ENCODE measurements at places on chromosomes 11 and 22. TPM values are rescaled to one million over a fixed set of nuclear protein-coding genes. Genes with fewer than 3 reads are reported as not detected.

The MS4A7 gene
- 81.8 TPM for total RNA-seq

The ELMOD1 gene
- 3.2 TPM for total RNA-seq

The OR4C13 gene
- total RNA-seq = not detected

The MMP8 gene
- not detected for total RNA-seq

The INTS4 gene
- 23.4 TPM for total RNA-seq

The RIMBP3C gene
- total RNA-seq = 0.28 TPM

The CCDC134 gene
- 1.6 TPM for total RNA-seq

The SMTNL1 gene
- total RNA-seq = not detected

The ZBTB16 gene
- total RNA-seq = 314 TPM

The AIFM3 gene
- 3.4 TPM for total RNA-seq

DNA sequence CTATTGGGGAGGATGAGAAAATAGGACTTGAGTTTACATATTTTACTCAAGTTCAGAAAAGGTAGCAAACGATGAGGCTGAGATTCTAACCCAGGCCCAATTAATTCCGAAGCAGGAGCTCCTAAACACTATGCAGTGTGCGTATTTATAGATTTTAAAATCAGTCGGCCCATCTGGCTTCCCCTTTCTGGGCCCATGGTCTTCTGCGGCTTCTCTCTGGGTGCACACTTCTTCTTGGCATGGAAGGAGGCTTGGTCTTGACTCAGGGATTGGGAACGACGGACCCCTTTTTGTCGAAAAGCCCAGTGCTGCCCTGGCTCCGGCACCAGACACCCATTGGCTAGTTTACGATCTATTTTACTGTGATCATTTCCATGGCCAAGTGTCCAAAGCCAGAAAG is 1433.8 kb downstream of the BRD1 start:
- H3K4me3 ChIP-seq = no peak overlapping the region
- no peaks in the 10 kb centered on the region for H3K4me1 ChIP-seq
- no peaks in the 10 kb centered on the region for H3K36me3 ChIP-seq
- H3K27ac ChIP-seq = no peak overlapping the region

GRCh38 chr22:47188261-47189055 is 426.0 kb downstream of the TBC1D22A start:
- H3K4me1 ChIP-seq = no peaks in the 10 kb centered on the region
- H3K36me3 ChIP-seq = no peaks in the 10 kb centered on the region
- DNase-seq = no peak
- no peaks in the 10 kb centered on the region for H3K27me3 ChIP-seq
- no peak overlapping the region for H3K27ac ChIP-seq
- H3K4me3 ChIP-seq = no peak overlapping the region

GRCh38 chr11:57322256-57323166 is 2.2 kb downstream of the TNKS1BP1 start:
- peaks cover 16% of the 10 kb centered on the region for H3K36me3 ChIP-seq
- peak overlapping the region; percentile 89 for H3K4me3 ChIP-seq
- H3K27ac ChIP-seq = peak overlapping the region; percentile 83
- peak; percentile 89 for DNase-seq

DNA sequence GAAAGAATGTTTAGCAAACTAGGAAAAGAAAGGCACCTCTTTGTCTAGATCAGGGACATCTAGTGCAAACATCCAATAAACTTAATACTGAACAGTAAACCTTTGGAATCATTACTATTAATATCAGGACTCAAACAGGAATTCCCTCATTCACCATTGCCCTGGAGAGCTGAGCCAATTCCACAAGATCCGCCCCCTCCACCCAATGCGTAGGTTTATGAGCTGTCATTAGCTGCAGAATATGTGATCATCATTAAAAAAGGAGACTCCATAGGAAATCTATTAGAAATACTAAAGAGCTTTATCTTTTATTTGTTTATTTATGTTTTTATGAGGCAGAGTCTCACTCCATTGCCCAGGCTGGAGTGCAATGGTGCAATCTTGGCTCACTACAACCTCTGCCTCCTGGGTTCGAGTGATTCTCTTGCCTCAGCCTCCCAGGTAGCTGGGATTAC is 5.5 kb downstream of the IL17REL start:
- H3K4me1 ChIP-seq = no peaks in the 10 kb centered on the region
- no peaks in the 10 kb centered on the region for H3K36me3 ChIP-seq
- DNase-seq = no peak
- H3K27me3 ChIP-seq = no peaks in the 10 kb centered on the region
- H3K4me3 ChIP-seq = no peak overlapping the region

- H3K4me3 ChIP-seq = no peak overlapping the region
- H3K4me1 ChIP-seq = peaks cover 32% of the 10 kb centered on the region
- no peak for DNase-seq
- H3K36me3 ChIP-seq = no peaks in the 10 kb centered on the region
- no peaks in the 10 kb centered on the region for H3K27me3 ChIP-seq
These were observed 4.4 kb downstream of the TOLLIP start for GRCh38 chr11:1305063-1305495.

- no peak overlapping the region for H3K4me3 ChIP-seq
- no peaks in the 10 kb centered on the region for H3K4me1 ChIP-seq
- no peaks in the 10 kb centered on the region for H3K27me3 ChIP-seq
- no peaks in the 10 kb centered on the region for H3K36me3 ChIP-seq
- H3K27ac ChIP-seq = no peak overlapping the region
- no peak for DNase-seq
These were observed 893.9 kb downstream of the OPCML start for GRCh38 chr11:132638423-132638822.

DNA sequence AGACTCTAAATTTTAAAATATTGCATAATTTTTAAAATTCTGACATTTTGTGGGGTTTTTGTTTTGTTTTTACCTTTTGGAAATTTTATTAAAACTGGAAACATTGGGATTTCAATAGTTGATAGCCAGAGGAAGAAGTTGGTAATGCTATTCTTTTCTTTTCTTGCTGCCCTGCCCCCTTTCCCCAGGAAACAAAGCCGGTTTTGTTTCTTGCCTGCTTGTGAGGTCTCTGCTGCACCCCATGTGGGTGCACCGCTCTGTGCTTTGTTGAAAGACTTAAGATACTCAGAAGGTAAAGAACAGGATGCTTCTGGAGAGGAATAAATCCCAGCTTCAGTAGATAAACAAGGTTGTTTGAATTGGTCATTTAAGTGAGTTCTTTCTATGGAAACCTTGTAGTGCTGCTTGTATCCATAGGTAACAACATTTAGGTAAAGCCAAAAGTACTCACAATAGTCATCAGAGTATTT is 87.5 kb downstream of the YAP1 start:
- DNase-seq = no peak
- no peaks in the 10 kb centered on the region for H3K27me3 ChIP-seq
- peaks cover 51% of the 10 kb centered on the region for H3K4me1 ChIP-seq
- no peak overlapping the region for H3K4me3 ChIP-seq
- no peaks in the 10 kb centered on the region for H3K36me3 ChIP-seq

DNA sequence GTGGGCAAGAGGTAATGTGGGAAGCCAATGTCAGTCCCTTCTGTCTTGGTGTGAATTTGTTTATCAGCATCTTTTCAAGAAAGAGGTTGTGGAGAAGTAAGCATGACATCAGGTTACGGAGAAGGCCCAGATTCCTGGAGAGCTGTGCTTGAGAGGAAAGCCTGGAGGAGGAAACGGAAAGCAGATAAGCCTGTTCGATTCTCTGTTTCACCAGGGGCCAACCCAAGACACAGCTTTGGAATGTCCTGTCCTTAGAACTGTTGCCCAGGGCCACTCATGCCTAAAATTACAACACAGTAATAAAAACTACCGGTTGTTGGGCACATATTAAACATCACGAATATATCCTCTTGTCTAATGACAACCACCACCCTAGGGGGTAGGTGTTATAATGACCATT is 148.5 kb downstream of the NAV2 start:
- peak overlapping the region; percentile 39 for H3K27ac ChIP-seq
- peaks cover 4% of the 10 kb centered on the region for H3K36me3 ChIP-seq
- no peak for DNase-seq
- no peaks in the 10 kb centered on the region for H3K27me3 ChIP-seq
- no peak overlapping the region for H3K4me3 ChIP-seq
- H3K4me1 ChIP-seq = peaks cover 23% of the 10 kb centered on the region

DNA sequence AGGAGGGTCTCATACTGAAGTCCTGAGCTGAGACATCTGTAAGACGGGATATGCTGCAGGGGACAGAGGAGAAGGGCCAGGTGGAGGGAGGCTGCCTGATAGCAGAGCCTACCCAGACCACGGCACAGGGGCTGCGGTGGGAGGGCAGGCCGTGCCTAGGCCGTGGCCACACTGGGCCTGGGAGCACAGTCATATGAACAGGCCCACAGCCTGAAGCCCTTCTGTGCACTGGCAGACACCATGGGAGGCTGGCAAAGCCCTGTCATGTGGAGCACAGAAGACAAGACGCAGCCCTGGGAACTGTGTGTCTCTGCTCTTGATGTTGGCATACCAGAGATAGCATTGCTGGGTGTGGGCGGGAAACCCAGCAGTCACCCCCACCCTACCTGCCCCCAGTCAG is 3.3 kb downstream of the SPATA19 start:
- H3K27ac ChIP-seq = no peak overlapping the region
- H3K4me1 ChIP-seq = no peaks in the 10 kb centered on the region
- no peak overlapping the region for H3K4me3 ChIP-seq
- DNase-seq = no peak

DNA sequence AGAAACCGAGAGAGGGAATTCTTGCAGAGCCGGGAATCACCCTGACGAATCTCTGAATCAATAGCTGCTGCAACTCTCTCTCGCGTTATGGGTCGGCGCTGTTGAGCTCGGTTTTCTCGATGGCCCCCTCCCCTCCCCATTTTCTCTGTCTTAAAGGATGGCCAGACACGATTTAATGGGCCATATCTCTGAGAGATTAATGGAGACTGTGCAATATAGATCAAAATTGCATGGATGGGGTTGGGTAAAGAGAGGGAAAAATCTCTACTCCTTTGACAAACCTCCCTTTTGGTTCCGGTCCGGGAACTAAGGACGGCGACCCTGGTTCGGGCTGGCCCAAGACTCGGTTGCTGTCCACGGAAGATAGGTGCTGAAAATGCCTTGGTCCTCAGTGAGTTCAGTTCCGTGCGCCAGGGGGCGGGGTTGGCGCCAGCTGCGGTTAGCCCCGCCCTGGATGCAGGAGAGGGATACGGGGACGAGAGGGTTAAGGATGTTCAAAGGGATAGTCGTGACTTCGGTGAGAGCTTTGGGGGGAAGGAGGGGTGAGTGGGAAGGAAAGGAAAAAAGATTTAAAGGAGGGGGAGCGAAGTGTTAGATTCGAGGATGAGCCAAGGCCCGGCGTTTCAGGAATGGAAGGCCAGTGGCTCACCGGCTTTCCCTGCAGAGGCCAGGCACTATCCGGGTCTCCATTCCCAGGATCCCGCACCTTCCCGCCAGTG is 103.6 kb upstream of the HSD17B12 start:
- no peaks in the 10 kb centered on the region for H3K36me3 ChIP-seq
- H3K4me1 ChIP-seq = peaks cover 34% of the 10 kb centered on the region
- no peak overlapping the region for H3K27ac ChIP-seq
- H3K27me3 ChIP-seq = peaks cover 29% of the 10 kb centered on the region
- peak overlapping the region; percentile 45 for H3K4me3 ChIP-seq

GRCh38 chr11:107858217-107859070 is at the start of gene SLC35F2:
TSS of gene SLC35F2 (minus strand) at chr11:107858787. CDS start at chr11:107858767, 20 bp downstream.
- no peak for DNase-seq
- peak within 1 kb of the TSS; percentile 96 for H3K4me3 ChIP-seq
- no peaks in the 10 kb centered on the region for H3K27me3 ChIP-seq
- H3K36me3 ChIP-seq = no peaks in the 10 kb centered on the region
- no peaks in the 10 kb centered on the region for H3K4me1 ChIP-seq
- peak within 1 kb of the TSS; percentile 81 for H3K27ac ChIP-seq

- DNase-seq = no peak
- no peaks in the 10 kb centered on the region for H3K27me3 ChIP-seq
- no peak overlapping the region for H3K27ac ChIP-seq
- no peak overlapping the region for H3K4me3 ChIP-seq
- peaks cover 19% of the 10 kb centered on the region for H3K4me1 ChIP-seq
These were observed 179.6 kb downstream of the CSNK2A3 start for GRCh38 chr11:11173316-11174025.

DNA sequence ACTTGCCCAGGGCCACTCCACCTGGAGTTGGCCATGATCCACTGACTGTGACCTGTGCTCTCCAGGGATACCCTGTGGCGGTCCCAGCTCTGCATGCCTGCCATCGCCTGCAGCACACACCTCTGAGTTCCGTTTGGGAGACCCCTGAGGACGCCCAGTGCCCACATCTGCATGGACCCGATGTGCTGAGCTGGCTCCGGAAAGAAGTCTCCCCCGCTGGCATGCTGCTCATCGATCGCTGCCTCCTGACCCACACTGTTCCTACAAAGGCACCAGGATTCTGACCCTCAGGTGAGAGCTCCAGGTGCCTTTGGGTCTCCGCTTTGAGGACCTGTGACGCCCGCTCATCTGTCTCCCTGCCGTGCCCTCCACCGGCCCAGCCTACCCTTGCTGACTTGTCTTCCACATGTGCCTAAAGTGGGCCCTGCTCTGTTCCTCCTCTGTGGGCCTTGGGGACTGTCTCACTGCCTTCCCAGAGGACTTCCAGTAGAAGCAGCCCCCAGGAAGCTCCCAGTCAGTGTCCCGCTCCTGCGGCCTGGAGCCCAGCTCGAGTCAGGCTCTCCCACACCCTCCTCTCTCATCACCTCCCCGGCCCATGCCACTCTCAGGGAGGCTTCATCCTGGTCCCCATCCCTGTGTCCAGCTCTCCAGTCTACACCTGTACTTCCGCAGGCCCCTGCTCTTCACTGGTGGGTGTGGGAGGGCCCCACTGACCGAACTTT is 5.9 kb upstream of the SLC25A1 start:
- no peaks in the 10 kb centered on the region for H3K4me1 ChIP-seq
- H3K36me3 ChIP-seq = no peaks in the 10 kb centered on the region
- no peak overlapping the region for H3K27ac ChIP-seq
- no peak overlapping the region for H3K4me3 ChIP-seq
- no peaks in the 10 kb centered on the region for H3K27me3 ChIP-seq

DNA sequence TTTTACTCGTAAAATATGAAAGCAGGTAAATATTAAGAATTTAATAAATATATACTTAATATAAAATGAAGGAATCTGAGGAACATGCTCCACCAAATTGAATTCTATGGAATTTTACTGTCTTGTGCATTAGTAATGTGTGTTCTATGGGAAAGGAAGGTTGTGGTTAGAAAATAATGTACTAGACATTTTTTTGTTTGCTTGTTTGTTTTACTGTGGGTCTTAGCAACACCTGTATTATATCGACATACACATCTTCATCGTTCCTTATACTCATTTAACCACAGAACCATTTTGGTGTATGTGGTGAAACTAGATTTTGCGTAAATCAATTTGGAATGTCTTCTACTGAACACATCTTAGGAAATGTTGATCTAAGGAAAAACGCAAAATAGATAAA is 114.1 kb upstream of the MTMR2 start:
- no peak overlapping the region for H3K4me3 ChIP-seq
- no peak for DNase-seq
- H3K27ac ChIP-seq = no peak overlapping the region
- H3K27me3 ChIP-seq = no peaks in the 10 kb centered on the region
- H3K36me3 ChIP-seq = no peaks in the 10 kb centered on the region

GRCh38 chr11:19472679-19473078 is 231.9 kb upstream of the E2F8 start:
- H3K4me3 ChIP-seq = no peak overlapping the region
- no peaks in the 10 kb centered on the region for H3K4me1 ChIP-seq
- H3K27me3 ChIP-seq = no peaks in the 10 kb centered on the region
- no peak for DNase-seq
- no peak overlapping the region for H3K27ac ChIP-seq

Data from thoracic aorta (tissue), 2 donors.